CD8-positive, alpha-beta T cell (primary cell): ENCODE measurements at places on chromosomes 4 and X.

DNA sequence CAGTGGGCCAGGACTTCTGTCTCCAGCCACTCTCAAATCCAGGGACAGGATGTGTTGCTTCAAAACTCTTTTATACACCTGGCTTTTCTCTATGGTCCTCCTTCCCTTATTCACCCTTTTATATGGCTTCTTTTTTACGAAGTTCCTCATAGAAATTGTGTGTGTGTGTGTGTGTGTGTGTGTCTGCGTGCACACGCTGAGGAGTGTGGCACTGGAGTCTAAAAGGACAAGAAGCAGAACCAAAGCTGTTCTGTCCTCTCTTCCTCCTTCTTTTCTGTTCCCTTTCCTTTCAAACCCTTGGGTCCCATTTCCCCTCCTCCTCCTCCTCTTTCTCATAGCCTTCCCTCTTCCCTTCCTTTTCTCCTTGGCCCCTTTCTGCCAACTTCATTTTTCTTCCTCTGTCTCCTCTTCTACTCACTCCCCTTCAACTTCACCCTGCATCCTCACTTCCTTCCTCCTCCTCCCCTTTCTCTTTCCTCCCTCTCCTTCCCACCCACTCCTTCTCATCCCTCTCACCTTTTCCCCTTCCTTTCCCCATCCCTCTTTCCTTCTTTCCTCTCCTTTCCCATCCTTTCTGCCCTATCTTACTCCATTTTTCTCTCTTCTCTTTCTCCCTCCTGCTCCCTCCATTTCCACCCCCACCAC, 360.5 kb downstream of the MID1IP1 start:
- DNase-seq, result no peak

DNA sequence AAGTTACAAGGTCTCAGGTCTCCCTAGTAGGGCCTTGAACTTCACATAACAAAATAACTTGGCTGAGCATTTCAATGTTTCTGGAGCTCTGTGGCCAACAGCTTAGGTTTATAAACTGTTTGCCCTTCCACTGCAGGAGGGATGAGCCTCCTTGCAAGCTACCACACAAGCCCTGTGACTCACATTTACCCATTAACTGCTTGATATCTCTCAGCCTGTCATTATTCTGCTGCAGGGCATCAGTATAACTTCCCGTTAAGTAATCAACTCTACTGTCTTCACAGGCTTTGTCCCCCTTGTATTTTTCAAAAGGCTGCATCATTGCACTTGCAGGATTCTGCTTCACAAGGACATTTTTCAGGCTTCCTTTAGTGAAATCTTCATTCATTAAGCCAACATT, 151.7 kb upstream of the CXCL13 start:
- no peak for DNase-seq

DNA sequence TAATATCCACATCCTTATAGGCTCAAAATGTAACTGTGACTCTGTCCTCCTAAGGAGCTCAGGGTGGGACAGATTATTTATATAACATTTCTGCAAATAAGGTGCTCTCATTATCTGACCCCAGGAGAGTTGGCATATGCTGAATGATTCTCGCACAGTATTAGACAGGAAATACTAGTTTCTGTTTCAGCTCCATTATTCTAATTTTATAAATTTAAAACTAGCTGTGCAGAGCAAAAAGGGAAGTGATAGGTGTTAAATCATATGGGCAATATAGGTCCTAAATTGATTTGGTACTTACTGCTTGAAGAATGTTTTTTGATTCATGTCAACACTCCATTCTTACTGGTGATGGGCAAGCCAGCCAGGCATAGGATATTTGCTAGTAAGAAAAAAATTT, 141.5 kb downstream of the GLRA2 start:
- no peak for DNase-seq

DNA sequence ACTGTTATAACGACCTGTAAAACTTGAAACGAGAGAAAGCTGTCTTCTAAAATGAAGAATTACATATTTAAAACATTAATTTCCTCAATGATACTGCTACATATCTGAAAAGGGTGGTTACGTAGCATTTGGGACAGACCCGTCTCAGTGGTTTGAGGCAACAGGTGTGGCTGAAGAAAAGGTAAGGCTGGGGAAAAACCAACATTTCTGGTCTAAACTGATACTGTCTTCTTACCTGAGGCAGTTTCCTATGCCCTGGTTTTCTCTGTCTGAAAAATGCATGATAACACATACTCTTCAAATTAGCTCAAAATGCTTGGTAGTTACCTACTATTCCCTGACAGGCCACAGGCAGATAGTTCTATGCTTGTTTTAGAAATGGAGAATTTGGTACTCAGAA, 30.4 kb downstream of the PLS3 start:
- DNase-seq, result no peak

- DNase-seq, result no peak
These were observed 5.1 kb upstream of the PRDX4 start for GRCh38 chrX:23662187-23662586.

DNA sequence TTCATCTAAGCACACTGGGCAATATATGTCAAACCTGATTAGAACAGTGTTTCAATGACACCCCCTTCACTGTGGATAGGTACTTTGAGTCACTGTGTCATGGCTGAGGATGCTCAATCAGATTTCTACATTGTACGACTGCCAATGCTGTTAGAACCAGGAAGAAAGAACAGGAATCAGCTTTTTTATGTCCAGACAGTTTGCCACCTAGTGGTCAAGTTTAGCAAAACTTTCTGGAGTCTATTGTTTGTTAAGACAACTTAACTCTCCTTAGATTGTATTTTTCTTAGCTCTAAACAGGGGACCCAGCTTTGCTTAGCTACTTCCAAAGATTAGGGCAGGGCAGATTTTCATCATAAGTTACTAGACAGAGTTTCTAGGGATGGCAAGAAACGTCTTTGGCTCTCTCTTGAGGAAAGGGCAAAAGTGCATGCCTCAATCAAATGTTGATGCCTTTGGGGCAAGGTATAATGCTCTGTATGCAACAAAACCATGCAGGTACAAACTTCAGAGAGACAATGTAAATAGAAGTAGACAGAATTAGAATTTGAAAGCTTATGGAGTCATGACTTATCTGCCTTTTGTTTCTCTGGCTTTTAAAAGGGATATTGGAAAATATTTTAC, 40.5 kb upstream of the BMP3 start:
- DNase-seq, result no peak

DNA sequence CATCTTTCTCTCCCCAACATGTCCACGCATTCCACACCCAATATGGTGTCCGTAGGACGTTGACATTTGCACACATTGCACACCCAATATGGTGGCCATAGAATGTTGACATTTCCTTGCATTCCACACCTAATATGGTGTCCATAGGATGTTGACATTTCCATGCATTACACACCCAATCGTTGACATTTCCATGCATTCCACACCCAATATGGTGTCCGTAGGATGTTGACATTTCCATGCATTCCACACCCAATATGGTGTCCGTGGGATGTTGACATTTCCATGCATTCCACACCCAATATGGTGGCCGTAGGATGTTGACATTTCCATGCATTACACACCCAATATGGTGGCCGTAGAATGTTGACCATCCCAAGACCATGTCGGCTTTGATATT, 88.4 kb upstream of the SHOX start:
- DNase-seq, result no peak

DNA sequence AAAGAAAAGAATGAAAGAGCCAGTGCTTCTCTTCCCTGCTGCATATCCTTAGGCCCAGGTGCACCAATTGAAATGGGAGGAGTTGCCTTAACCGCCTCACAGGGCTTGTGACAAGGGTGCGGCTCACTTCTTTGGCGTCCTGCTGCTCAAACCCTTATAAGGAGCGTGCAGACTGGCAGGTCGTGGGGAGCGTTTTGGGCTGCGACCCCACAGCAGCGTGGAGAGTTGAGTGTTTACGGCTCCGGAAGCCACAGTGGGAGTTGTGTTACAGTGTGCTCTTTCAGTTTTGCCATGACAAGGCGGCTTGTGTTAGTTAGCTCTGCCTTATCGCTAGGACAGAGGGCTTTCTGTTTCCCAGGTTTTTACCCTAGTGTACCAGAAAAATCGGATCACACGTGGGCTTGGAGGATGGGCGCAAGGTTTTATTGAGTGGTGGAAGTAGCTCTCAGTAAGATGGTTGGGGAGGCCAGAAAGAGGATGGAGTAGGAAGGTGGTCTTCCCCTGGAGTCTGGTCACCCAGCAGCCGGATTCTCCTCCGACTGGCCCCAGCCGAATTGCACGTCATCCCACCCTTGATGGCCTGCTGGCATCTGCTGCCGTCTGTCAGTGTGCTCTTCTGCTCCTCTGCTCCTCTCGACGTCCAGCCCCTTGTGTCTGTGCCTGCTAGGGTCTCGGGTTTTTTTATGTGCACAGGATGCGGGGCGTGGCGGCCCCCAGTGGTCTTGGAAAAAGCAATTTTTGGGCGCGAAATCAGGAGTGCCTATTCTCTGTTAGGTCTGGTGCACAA, 718.9 kb downstream of the ARAP2 start:
- DNase-seq, result no peak

DNA sequence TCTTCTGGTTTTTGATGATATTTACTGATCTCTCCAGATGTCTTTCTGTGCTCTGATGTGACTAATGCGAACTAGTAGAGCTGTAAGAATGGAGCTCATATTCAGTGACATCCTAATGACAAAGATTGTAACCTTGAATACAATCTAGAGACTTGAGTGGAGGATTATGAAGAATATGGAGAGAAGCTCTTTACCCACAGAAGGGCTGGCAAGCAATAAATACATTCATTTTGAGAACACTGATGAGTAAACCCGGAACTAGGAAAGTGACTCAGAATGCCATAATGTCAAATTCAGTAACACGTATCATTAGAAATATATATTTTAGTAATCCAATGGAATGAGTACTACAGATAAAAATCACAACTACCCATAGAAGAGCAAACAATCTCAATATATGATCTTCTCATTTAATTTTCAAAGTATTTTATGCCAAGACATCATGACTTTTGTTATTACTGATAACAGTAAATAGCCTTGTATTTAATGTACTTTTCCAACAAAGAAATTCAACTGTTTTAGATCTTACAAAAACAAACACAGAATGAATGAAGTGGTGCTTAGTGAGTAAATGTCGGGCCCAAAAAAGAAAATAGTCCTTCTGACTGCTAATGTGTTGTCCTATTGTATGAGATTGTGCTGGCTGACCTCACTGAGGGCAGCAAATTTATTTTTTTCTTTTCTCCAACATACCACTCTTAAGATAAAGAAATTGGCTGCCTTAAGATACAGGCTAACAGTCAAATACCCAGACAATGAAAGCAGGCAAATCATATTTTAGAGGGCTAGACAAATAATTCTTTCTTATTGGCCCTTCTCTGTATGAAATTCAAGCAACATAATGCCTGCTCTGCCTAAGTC, 49.2 kb upstream of the HDAC8 start:
- DNase-seq, result no peak

GRCh38 chr4:159046683-159047082, 56.2 kb upstream of the RAPGEF2 start:
- DNase-seq, result no peak

DNA sequence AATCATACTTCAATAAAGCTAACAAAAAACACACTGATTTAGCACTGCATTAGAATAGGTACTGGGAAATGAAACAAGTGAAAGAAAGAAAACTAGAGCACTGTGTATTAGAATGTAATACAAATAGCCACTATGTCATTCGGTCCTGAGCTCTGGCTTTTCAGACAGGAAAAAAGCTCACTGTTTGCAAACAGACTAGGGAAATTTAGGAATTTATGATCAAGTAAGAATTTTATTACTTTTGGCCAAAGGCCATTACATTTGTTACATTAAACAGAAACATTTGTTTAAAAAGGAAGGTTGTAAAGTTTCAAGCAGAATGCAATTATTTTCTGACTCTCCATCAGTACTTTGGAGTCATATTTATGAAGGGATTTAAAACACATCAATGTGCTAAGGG, 68.7 kb downstream of the KLHL8 start:
- DNase-seq, result no peak

- no peak for DNase-seq
These were observed 63.2 kb upstream of the UGT2B7 start for GRCh38 chr4:69032847-69033638.

GRCh38 chr4:181319629-181320028, 923.6 kb upstream of the TENM3 start:
- DNase-seq, result no peak

GRCh38 chr4:24770032-24770584, 25.3 kb upstream of the SOD3 start:
- no peak for DNase-seq

DNA sequence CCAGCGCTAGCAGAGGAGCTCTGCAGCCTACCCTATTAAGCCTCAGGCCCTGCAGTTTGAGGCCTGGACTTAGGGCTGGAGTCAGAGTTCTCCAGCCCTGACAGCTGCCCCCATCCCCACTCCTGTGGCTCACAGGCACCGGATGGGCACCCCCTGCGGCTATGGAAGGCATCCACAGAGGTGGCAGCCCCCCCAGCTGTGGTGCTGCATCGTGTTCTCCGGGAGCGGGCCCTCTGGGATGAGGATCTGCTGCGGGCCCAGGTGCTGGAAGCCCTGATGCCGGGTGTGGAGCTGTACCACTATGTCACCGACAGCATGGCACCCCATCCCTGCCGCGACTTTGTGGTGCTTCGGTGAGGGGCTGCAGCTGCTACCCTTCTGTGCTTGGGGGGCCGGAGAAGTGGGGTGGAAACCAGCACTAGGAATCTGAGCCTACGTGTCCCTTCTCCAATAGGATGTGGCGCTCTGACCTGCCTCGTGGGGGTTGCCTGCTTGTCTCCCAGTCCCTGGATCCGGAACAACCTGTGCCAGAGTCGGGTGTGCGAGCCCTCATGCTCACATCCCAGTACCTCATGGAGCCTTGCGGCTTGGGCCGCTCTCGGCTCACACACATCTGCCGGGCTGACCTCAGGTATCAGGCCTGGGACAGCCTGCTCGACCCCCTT, 76.2 kb downstream of the STARD8 start:
- no peak for DNase-seq

GRCh38 chrX:50188859-50189600, 11.8 kb downstream of the AKAP4 start:
- DNase-seq, result no peak

GRCh38 chr4:109094056-109094455, 208.4 kb downstream of the COL25A1 start:
- DNase-seq, result no peak

- DNase-seq, result no peak
These were observed 38.1 kb downstream of the KDR start for GRCh38 chr4:55087009-55087912.

DNA sequence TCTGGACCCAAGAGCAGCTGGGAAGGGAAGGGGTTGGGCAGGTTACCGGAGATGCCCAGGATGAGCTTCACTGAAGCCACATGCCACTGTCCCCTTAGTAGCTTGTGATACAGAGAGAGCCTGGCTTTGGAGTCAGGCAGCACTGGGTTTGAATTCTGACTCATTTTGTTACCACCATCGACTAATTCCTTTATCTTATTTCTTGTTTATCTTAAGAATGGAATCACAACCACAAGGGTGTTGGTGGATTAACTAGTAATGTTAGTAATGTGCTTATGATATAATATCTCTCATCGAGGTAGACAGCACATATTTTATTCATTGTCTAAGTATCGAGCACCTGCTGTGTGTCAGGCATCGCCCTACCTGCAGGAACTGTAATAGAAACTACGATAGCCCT, 17.7 kb upstream of the STX18 start:
- DNase-seq, result no peak
